Daoy (cell line): ENCODE measurements at places on chromosomes 5 and 9.

DNA sequence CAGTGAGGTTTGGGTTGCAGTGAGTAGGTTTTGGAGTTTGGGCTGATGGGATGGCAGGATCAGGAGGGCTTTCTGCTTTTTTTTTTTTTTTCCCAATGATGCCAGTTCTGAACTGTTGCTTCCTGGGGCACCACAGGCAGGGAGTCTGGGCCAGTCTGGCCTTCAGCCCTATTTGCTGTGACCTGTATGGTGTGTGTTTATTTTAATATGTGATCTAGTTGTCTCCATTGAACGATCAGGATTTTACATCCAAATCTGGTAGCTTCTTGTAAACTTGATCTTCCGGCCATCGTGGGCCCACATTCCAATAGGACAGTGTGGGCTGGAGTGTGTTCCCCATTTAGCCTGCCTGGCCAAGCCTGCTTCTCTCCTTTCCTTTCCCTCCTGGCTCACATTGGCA lies 25.8 kb upstream of the DAB2IP start:
- DNase-seq, result no peak

GRCh38 chr5:95962785-95963184 lies 1.1 kb upstream of the ELL2 start:
- peak; percentile 10 for DNase-seq

GRCh38 chr9:5839572-5839902 lies 6.6 kb upstream of the ERMP1 start:
- DNase-seq, result no peak

- DNase-seq, result no peak
These were observed 1.9 kb downstream of the SLC2A8 start for GRCh38 chr9:127398715-127399400.

- DNase-seq, result no peak
These were observed 16.6 kb downstream of the SQSTM1 start for GRCh38 chr5:179837076-179838011.

DNA sequence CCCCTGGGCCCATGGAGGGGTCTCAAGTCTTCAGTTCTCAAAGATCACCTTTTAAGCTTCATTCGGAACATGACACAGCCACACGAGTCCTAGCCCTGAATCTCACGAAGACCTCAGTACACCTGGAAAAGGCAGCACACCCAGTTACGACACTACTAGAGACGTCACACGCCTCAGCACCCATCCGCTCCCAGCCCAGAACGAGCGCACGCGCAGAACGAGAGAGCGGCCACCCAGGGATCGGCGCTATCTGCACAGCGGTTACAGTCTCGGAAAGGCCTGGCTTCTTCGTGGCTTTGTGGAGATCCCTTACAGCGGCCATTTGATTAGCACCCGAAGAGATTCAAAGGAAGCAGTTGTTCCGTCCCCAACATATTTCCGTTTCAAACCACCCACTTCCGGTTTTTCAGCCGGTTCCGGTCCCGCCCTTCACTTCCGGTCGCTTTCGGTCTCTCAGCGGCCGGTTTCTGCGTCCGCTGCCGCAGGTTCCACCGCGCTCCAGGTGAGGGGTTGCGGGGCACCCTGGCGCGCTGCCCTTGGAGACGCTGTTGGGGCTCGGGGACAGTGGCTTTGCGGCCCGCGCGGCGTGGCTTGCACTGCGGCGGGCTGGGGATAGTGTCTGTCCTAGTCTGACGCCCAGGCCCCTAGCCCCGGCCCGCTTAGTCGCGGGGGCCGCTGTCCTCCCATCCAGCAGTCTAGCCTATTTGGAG lies at the start of gene UBLCP1:
UBLCP1 (plus strand) TSS at position 432 of the 710 bp plus-strand sequence. CDS start 5,626 bp downstream, outside the sequence.
- DNase-seq, result peak; percentile 88

GRCh38 chr9:87996234-87996860 lies 22.0 kb upstream of the CDK20 start:
- no peak for DNase-seq

DNA sequence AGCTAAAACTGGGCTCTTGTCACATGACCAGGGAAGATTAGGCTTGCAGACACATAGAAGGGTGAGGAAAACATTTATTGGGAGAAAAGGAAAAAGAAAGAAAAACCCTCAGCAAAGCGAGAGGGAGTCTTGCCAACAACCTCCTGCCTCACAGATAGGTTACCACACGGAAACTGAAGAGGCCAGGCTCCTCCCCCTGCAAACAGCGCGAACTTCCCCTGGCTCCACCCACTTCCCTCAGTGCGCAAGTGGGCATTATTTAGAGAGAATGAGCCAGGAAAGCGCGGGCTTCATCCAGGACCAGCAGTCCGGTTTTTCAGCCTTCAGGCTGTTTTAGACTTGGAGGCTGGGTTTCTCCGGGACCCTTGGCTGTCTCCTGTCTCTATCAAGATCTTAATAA lies 70.3 kb downstream of the STK32A start:
- DNase-seq, result no peak

DNA sequence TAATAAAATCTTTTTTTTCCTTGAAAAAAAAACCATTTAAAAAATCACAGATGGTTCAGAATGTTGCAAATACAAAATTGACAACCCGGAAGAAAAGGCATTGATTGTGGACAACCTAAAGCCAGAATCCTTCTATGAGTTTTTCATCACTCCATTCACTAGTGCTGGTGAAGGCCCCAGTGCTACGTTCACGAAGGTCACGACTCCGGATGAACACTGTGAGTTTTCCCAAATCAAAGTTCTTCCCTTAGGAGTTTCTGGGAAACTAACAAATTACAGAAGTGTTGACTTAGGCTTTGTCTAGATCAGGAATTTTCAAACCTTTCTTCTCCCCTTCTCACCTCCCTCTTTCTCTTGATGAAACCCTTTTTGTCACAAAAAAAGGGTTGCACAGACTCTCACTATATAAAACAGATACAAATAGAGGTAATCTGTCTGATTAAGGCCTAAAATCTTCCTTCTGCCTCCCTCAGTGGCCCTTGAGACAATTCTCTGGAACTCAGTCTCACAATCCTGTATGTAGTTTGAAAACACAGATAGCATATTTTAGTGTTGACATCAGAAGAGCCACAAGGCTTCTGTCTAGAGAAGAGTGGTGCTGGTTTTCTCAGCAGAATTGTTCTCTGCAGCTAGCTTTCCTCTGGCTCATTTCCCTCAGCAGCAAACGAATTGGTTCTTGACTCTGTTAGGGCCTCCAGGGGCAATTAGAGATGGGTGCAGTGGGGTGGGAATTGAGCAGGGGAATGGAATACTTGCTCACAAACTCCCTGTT lies 79.5 kb downstream of the OSMR start:
- peak; percentile 3 for DNase-seq

DNA sequence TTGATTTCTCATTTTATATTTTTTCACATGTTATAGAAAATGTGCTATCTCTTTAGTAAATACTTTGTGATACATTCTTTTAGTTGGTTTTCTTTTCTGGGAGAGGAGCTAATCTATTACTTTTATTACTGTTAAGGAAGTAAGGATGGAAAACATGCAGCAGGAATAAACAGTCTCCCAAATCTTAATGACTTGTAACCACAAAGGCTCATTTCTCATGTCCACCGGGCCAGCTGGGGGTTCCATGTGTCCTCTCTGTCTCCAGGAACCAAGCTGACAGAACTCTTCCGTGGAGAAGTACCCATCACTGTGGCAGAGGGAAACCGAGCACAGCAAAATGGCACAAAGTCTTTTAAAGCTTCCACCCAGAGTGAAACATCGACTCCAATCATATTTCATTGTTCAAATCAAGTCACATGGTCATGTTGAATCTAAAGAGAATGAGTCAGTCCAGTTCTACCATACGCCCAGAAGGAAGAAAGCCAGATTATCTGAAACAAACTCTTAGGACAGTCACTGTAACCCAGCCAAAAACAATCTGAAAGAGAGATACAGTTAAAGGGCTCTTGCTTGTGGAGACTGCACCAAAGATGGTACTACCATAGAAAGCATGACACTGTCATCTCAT lies 97.1 kb upstream of the CDH6 start:
- DNase-seq, result no peak

GRCh38 chr5:143192191-143192900 lies 211.1 kb downstream of the NR3C1 start:
- no peak for DNase-seq

DNA sequence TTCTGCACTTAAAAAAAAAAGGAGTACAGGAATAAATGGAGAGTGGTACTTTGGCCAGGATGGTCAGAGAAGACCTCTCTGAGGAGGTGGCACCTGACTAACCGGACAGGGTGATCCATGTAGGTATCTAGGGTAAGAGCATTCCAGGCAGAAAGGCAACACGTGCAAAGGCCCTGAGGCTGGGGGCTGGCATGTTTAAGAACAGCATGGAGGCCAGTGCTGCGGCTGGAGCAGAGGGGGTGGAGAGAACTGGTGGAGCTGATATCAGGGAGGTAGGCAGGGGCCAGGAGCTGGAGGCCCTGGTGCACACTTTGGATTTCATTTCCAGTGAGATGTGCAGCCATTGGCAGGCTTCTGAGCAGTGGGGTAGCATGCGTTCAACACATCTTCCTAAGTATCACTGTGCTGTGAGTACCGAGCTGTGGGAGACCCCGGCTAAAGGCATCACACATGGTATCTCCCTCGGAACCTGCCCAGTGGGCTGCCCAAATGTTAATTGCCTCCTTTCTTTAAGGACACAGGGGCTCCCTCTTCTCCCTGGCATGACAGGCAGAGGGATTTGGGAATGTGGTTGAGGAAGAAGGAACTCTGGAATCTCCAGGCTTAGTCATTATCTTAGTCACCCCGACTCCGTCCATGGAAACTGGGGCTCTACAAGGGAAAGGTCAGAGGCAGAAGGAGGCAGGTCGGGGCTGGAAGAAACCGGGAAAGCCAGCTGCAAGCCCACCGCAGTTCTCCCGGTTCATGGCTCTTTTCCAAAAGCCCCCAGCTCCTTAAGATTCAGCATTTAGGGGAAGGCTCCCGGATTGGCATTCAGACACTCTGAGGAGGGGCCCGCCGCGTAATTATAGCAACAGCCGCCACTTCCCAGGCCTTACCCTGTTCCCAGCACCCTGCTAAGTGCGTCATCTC lies 18.6 kb downstream of the SLC6A7 start:
- peak; percentile 88 for DNase-seq

DNA sequence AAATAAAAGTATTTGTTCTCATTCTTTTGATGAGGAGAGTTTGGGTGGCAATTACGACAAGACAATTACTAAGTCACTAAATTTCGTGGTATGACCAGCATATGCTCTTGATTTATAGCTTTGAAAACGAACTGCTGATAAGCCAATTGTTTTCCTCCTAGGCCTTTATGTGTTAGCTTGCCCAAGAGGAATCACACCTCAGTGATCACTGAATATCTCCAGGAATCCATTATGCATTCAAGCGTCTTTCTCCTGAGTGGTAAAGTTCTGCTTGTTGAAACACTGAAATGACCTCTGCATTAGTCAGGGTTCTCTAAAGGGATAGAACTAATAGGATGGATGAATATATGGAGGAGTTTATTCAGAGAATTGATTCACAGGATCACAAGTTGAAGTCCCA lies 677.7 kb upstream of the MEF2C start:
- peak; percentile 22 for DNase-seq

DNA sequence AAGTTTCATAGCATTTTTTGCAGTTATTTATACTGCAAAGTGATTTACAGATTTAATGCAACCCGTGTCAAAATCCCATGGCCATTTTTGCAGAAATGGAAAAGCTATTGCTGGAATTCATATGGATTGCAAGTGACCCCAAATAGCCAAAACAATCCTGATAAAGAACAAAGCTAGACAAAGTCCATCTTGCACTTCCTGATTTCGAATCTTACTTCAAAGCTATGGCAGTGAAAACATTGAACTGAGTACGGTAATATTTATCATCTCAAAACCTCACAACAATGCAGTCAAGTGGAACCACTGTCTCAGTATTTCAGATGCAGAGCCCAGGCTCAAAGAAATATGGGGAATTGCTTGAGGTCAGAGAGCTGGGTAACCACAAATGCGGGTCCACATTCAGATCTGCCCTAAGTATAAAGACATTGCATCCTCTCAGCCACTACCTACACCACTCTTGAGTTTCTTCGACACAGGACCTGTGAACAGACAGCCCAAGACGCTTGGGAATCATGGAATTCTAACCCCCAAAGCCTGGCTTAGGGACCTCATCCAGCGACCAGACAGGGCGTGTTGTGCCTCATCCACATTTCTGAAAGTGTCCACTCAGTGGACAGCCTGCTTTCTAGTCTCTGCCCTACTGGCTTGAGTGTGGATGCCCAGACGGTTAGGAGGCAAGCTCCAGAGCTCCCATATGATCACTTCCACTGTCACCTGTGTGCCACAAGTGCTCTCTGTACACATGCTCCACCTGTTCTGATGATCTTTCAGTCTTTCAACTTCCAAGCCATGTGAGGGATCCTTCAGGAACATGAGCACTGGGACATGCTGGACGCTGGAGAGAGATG lies 39.3 kb upstream of the KCNIP1 start:
- DNase-seq, result no peak

DNA sequence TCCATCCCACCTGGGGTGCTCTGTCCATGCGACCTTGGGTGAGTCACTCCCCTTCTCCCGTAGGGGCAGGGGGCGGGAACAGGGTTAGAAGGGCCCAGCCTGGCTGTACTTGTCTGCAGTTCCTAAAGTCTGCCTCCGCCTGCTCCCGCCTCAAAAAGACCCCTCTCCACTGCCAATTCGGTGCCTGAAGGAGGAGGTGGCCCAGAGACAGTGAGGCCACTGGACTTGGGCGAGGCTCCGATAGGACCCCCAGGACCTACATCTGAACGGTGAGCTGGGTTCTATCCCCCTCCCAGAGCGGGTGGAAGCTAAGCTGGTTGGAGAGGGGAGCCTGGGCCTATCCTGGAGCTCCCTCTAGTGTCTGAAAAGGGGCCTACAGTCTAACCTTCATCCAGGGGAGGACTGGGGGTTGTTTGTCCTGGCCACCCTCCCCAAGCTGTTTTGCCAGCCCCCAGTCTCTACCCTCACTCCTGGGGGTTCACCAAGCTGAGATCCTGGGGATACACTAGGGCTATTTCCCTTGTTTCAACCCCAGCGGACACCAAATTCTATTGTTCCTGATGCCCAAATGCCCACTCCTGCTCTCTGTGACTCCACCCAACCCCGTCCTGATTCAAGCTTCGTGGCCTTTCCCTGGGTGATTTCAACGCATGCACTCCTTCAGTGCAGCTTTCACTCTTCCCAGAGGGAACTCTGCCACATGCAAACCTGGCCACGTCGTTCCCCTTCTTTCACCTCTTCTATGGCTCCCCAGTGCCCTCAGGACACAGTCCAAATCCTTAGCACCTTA lies 6.1 kb upstream of the CRB2 start:
- peak; percentile 69 for DNase-seq

GRCh38 chr9:69421908-69422801 lies 97.1 kb downstream of the ENTREP1 start:
- DNase-seq, result peak; percentile 65

DNA sequence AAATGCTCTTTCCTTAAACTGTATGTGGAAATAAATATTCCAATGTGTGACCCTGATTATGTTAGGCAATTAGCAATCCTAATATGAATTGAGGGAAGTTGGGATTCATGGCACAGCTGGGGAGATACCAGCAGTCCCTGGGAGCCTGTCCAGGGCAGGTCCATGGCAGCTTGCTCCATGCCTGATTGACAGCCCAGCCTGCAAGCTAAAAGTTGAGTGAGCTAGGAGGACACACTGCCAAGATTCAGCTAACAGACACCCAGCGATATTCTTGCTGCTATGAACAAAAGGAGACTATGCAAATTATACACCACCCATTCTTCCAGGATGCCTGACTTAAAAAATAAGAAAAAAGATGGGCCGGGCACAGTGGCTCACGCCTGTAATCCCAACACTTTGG lies 6.2 kb downstream of the TGFBI start:
- no peak for DNase-seq
